ENCODE measurements at places on chromosomes 16 and 17. TPM values are rescaled to one million over a fixed set of nuclear protein-coding genes. Genes with fewer than 3 reads are reported as not detected.

Gene SMTNL2
- polyA plus RNA-seq: 55.0 TPM

DNA sequence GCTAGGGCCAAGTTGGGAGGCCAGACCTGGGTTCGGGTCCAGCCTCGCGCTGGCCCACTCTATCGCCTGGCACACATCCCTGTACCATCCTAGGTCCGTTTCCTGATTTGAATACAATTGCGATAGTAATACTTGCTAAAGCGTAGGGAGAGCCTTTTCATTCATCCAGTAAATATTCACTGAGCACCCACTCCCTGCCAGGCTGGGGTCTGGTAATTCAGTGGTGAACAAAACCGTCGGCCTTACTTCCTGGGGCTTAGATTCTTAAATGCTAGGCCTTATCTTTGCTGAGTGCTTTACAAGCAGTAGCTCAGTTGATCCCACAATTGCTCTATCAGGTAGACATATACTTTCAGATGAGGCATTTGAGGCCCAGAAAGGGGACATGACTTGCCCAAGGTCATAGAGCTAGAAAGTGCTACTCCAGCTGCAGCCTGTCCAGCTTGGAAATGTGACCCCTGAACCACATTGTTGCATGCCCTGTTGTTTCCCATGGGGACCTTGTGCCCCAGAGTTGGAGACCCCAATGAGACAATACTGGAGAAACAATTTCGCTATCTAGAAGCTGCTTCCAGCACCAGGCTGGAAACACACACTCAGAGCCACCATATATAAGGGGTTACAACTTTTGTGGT is 691 bp downstream of the USB1 start:
- DNase-seq: no peak

GRCh38 chr16:2603165-2604015 is 65.6 kb downstream of the PDPK1 start:
- peak; percentile 92 for DNase-seq

- DNase-seq: no peak
Measured at GRCh38 chr17:29588017-29588561, 1.4 kb downstream of the GIT1 start.

Gene KRTAP1-1
- polyA plus RNA-seq: not detected

DNA sequence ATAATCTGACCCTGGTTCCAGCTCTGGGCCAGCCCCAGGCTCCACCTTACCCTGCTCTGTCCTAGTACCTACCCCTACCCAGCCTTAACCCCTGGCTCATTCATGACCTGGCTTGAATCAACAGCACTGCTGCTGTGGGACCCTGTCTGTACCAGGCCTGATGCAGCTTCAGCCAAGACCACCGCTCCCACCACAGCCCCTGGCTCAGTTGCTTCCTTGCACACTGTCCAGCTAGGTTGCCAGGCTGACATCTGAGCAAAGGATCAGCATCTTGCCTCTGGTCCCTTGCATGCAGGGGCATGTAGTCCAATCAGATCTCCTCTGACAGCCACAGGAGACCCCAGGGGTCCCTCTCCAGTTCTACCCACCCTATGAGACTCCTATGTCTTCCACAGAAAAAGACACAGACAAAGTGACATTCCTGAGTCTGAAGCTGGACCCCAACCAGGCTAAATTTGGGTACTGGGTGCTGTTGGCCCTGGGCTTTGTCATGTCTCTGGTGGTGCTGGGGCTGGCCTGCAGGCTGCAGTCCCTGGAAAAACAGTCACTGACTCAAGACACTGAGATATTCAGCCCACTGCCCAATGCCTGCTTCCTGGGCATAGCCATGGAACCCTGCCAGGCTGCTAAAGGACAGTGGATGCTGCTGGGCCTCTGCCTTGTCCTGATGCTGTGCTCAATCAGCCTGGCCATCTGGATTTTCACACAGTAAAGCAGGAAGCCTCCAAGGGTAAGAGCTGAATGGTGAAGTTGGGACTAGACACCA is 3.9 kb upstream of the KCNH6 start:
- DNase-seq: no peak

DNA sequence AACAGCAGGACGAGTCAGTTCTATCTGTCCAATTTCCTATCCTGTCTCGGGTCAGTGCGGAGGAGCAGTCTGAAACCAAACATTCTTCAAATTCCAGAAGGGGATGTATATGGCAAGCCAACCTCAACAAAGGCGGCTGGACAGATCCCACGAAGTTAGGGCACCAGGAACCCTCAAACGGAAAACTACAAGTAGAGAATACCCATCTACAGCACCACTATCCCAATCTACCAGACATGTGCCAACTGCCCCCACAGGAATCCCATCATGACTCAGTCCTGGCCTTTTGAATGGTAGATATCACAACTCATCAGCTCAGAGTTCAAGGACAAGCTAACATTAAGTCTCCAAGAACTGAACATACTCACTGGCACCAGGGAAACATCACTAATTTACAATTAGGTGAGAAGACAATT is 2.3 kb downstream of the NAT9 start:
- no peak for DNase-seq

DNA sequence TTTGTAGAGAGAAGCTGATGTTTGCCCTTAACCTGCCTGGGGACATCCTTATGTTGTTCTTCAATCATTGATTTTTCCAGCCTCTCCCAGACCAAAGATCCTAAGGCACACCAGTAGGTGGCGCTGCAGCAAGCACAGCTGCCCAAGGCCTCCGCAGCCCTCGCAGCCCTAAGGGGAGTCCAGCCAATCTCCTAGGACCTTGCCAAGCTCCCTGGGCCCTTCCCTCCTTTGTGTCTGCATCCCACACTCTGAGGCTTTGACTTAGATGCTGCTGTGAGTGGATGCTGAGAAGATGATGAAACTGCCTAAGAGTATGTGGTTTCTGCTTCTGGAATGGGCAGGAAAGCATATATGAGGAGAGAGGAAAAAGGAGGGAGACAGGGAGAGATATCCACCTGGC is 47.1 kb downstream of the SPACA3 start:
- DNase-seq: peak; percentile 26

- no peak for DNase-seq
Measured at GRCh38 chr16:50246299-50247122, 19.8 kb upstream of the ADCY7 start.

GRCh38 chr16:27273670-27274423 is 5.3 kb upstream of the NSMCE1 start:
- DNase-seq: no peak

DNA sequence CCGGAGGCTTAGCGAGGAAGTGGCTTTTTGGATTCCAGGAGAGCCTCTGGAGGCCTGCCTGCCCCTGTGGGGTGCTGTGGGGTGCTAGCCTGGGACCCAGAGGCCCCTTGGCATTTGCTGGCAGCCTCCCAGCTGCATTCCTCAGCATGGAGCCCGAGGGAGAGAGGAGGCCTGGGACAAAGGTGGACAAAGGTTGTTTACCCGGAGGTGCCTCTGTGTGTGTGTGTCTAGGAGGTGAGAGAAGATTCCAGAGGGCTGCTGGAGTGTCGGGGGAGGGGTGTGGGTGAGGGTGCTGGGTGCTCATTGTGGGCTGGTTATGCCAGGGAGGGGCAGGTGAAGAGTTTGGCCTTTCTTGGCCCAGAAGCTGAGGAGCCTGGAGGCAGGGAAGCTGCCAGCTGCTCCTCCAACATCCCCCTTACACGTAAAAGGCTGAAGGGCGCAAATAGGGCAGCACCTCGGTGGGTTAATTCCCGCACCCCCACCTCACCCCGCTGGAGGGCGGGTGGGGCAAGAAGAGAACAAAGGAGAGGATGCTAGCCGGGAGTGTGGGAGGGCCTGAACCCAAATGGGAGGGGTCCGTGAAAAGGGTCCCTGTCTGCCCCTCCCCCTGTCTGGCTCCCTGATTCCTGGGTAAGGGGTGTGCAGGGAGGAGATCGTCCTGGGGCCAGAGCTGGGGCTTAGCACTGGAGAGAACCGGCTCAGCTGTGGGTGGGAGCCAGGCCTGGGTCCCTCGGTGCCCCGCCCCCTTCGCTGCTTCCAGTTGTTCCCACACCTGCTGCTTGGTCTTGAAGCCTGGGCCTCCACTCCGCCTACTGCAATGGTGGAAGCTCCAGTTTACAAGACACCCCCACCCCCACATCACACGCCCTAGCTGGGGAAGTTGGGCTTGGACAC is 9.9 kb downstream of the HEXIM2 start:
- DNase-seq: no peak

Gene GDPD3
- 8.9 TPM for polyA plus RNA-seq

DNA sequence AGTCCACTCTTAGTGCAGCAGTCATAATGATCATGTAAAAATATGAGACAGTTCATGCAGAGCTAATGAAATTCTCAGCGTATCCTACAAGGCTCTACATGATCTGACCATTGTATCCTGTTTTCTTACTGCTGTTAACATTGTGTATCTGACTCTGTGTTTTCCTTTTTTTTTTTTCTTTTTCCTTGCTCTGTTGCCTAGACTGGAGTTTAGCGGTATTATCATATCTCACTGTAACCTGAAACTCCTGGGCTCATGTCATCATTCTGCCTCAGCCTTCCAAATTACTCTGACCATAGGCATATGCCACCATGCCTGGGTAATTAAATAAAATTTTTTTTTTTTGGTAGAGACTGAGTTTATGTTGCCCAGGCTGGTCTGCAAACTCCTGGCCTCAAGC is 12.1 kb downstream of the DUS2 start:
- no peak for DNase-seq

DNA sequence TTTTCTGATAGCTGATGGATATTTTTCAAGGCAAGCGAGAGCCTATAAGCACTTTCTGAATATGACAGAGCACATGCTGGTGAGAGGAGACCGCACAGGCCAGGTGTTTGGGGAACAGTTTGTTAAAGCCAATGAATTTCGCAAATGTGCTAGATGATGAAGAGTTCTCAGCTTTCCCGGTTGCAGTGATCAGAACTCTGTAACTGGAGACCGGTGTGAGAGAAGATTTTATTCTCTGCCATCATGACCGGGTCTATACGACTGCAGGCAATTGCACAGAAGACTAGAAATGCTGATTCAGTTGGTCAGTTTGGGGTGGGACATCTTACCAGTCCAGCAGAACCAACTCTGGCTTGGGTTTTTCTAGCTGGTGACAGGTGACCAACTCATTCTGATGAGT is 25.4 kb downstream of the SMTNL2 start:
- DNase-seq: no peak

Gene FAM20A
- 11.6 TPM for polyA plus RNA-seq

Gene TMEM98
- polyA plus RNA-seq: 242 TPM

DNA sequence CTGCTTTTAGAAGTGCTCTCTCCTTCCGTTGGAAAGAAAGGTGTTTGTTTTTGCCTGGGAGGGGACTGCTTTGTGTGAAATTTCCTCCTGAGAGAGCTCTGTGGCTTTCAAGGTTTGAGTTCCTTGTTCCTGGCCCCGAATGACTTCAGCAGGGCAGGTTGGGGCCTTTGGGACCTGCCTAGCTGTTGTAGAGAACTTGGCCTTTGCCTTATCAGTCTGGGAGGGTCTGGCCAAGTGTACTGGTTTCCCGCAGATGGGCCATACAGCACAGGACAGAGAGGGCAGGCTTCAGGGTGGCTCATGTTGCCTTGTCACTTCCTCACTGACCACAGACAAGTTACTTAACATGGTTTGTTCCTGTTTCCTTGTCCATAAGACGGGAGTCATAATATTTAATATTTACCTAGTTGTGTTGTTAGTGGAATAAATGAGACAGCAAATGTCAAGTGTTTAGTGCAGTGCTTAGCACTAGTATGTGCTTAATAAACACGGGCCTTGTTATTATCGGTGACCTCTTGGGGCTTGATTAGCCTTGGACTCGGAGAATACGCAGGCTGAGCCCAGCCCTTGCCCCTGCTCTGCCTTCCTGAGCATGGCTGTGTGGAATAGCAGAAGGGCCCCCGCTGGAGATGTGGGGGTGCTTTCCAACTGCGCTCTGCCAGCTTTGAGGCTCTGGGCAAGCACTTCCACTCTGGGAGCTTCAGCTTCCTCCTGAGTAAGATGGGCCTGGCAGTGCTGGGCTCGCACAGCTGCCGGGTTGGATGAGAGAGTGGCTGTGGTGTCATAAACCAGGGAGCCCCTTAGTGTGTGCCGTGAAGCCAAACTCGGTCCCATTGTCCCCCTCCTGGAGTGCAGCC is 6.6 kb downstream of the PRSS8 start:
- no peak for DNase-seq

Gene CD300LG
- polyA plus RNA-seq: 0.98 TPM

- no peak for DNase-seq
Measured at GRCh38 chr16:84426804-84427203, 58.5 kb downstream of the ATP2C2 start.

- DNase-seq: no peak
Measured at GRCh38 chr16:11312718-11313492, 31.8 kb upstream of the PRM1 start.

Gene C17orf50
- 0.22 TPM for polyA plus RNA-seq

DNA sequence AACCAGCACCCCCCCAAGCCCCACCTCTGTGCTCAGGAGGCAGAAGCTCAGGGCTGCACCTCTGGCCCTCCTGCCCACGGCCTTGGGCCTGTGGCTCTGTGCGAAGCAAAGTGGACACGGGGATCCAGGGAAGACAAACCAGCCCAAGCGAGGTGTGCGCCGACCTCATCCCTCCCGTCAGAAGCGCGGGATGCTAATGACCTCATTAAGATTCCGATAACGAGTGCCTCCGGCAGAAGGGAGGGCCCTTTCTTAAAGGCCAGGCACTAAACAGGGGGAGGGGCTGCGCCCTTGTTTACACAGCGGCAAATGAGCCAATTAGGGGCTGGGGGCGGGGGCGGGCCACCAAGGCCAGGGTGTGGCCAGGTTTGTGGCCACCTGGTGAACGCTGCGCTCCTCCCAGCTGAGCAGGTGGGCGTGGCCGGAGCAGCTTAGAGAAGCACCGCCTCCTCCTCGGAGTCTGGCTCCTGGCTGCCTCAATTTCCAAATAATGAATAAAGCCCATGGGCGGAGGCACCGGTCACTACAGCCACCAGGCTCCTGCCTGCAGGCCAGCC is 3.2 kb downstream of the CBX4 start:
- no peak for DNase-seq

DNA sequence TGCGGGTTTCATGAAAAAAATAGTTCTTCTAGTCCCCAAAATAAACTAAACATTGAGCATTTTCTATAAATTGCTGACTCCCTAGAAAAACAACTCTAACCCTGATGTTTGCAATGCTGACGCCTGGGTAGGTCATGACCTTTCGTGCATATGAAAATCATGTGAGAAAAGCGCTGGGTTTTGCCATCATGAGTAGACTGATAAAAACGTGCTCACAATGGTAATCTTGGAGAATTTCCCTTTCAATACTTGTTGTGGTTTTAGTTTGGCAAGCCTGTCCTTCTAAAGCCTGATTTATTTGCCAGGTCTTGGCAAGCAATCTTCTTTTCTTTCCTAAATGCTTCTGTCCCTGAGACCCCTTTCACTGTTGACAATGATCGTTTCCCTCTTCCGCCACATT is 4.0 kb upstream of the CLEC10A start:
- no peak for DNase-seq

GRCh38 chr16:53789137-53789536 is 85.2 kb downstream of the FTO start:
- no peak for DNase-seq

DNA sequence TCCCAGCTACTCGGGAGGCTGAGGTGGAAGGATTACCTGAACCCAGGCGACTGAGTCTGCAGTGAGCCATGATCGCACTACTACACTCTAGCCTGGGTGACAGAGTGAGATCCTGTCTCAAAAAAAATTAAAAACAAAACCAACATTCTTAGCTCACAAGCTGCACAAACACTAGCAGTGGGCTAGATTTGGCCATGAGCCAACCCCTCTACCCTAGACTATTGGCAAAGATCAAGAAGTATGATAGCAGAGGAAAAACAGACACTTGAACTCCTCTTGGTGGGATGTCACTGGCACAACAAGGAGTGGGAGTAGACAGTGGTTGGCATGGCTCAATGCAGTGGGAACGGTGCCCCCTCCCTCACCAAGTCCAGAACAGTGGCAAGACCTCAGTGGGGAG is 19.6 kb upstream of the RIPOR1 start:
- no peak for DNase-seq

GRCh38 chr17:73947281-73947965 is 256.1 kb upstream of the RPL38 start:
- DNase-seq: no peak
